Stimulated activated CD8-positive, alpha-beta memory T cell treated with anti-CD3 and anti-CD28 coated beads, Interleukin-7, amount 100 ng/mL, for 24 hours (primary cell): ENCODE measurements at places on chromosomes 7 and 10.

GRCh38 chr7:87608431-87608830 is 7.7 kb upstream of the ABCB1 start:
- no peak for DNase-seq

DNA sequence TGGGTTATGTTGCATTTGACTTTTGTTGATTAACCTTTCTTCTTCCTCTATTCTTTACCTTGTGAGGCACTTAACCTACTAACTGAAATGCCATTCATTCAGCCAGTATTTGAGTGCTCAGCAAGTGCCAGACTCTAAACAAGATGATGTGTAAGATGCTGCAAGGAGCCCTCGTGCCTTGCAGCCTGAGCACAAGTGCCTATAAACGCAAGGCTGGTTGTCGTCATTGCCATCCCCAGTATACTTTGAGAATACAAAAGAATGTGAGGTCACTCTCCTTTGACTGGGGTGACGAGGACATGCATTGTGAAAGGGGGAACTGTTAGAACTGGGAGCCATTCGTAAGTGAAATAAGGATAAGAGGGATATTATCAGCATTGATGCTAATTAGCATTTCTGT is 103.0 kb downstream of the AUTS2 start:
- DNase-seq = no peak

DNA sequence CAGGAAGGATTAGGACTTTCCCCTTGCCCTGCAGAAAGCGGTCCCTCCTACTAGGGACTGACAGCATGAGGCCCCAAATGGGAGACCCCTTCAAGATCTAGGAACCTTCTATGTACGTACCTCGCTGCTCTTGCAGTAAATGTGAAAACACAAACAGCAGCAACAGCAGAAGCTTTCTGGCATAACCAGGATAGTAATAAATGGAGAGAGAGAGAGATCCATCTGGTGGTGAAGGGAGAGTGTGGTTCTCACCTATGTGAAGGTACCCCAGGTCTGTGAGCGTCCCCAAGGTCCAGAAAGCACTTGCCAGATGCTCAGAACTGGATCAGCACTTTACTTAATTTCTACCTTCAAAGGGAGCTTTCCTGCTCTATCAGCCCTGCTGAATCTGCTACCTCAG is 592.7 kb downstream of the PARD3 start:
- no peak for DNase-seq

- DNase-seq = no peak
Observed at GRCh38 chr7:82234457-82235049, 209.0 kb downstream of the CACNA2D1 start.

DNA sequence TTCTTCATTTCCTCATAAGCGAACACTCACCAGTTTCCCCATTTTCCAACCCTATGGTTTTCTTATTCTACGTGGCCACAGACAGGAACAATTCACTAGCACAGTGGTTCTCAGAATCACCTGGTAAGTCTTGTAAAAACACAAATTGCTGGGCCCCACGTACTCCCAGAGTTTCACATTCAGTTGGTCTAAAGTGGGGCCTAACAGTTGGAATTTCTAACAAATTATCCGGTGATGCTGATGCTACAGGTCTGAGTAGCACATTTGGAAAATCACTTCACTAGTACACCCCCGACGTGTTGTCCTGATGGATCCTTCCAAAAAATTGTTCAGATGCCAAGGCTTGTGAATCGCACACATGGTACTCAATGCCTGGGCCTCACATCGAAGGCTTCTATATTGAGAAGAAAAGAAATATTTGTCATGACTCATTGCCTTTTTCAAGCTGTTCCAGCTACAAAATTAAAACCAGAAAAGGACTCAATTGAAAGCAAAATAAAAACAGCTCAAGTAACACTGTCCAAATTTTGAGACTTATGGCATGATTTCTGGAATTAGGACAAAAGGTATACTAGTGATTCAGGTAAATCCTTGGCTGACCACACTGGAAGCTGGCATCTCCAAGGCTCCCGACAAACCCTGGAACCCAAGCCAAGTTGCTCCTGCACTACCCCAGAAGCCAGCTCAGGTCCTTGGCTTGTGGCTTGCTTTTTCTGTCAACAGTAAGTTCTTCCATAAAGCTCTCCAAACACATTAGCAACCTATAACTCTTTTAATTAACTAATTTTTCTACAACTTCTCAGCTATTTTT is 12.9 kb upstream of the VIM start:
- DNase-seq = no peak

DNA sequence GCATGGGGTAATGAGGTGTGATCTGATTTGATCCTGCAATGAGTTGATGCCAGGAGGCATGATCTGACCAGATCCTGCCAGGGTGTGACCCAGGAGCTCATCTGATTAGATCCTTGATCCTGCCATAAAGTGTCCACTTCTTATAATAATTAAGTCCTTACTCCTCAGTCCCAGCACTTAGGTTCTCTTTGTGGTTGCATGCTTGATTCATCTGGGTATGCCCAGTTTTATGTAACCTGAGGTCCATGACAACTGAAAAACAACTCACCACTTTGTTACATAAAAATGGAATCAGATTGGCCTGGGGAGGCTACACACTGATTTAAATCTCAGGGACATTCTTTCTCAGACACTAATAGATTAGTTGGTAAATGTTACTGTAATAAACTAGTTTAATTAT is 19.1 kb downstream of the ACADSB start:
- no peak for DNase-seq

DNA sequence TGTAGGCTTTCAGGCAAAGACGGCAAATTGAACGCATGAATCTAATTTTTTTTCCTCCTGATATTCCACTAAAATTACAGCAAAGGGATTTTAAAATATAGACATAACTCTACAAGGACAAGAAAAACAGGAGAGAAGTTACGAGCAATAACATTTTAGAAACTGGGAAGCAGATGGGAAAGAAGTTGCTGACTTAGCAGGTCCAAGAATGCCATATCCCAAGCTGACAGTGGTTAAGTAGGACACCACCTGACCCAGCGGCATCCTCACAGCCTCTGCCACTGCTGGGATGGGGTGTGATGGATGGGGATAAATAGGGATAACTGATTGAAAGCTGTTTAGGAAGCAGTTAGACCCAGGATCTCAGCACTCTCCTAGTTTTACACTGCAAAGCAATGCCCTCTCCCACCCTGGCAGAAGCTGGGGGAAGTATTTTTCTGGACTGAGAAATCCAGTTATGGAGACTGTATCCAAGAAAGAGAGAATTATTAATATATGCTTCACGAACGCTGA is 99.3 kb upstream of the LEP start:
- DNase-seq = no peak

GRCh38 chr7:5397736-5398135 is 25.9 kb downstream of the TNRC18 start:
- DNase-seq = no peak

DNA sequence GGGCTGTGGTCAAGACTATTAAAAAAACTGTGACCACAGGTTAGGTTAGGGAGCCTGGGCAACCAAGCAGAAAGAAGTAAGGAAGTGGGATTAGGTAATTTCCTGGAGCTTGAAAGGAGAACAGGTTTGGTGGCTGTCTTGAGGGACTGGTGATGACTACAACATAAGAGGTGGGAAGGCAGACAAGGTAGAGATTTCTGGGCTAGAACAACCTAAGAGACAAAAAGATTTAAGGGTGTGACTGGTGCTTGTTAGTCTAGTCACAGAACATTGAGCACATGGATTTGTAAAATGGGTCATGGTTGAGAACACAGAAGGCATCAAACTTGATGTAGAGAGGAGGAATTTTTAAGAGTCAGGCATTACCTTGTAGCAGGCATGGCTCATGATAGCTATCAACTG is 123.7 kb upstream of the ASAH2 start:
- no peak for DNase-seq

DNA sequence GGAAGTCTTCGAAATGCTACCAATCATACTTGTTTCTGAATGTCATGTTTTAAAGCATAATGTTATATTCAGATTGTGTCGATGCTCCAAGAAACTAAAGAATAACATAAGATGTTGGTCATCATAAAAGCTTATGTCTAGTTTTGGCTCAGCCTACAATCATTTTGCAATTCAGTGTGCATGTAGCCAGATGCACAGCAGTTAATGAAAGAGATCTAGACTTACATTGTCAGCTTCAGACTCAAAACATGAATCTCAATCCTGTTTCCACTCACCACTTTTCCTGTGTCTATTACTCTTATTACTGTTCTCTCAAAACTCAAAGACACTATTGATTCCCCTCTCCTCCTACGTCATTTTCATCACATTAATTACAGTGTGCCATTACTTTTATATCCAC is 21.4 kb downstream of the TMEM196 start:
- DNase-seq = no peak

DNA sequence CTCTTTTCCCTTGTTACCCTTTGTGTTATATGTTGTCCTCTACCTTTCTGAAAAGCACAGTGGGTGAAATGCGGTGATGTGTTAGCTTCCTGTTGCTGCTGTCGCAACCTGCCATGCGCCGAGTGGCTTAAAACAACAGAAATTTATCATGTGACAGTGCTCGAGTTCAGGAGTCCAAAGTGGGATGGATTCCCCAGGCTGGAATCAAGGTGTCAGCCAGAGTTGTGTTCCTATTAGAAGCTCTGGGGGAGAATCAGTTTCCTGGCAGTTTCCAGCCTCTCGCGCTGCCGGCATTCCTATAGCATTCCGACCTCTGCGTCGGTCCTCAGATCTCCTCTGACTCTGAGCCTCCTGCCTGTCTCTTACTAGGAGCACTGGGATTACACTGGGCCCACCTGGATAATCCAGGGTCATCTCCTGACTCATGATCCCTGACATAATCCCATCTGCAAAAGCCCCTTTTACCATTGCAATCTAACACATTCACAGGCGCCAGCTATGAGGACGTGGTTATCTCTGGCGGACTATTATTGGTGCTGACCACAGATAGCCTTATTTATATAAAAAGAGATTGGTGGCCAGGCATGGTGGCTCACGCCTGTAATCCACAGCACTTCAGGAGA is 207.5 kb downstream of the CUX1 start:
- no peak for DNase-seq

DNA sequence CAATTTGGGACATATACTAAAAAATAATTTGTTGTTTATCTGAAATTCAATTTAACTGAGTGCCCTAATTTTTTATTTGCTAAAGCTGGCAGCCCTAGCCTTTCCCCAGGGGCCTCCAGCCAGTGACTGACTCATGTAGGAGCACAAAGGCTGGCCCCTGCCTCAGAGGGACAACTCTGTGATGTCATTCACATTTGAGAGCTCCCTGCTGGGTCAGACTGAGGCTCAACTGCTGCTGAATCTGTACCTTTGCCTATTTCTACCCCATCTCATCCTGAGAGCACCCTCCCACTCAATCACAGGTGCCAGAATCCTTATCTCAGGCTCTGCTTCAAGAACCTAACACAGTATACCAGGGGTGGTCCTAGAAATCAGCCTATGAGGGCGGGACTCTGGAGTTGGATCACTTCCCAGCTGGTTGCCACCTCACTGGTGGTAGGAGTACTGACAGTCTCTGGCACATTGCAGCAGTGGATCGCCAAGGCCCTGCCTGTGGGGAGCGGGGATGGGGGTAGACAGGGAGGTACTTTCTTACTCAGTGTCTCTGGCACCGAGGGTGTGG is 11.6 kb downstream of the GCK start:
- no peak for DNase-seq

DNA sequence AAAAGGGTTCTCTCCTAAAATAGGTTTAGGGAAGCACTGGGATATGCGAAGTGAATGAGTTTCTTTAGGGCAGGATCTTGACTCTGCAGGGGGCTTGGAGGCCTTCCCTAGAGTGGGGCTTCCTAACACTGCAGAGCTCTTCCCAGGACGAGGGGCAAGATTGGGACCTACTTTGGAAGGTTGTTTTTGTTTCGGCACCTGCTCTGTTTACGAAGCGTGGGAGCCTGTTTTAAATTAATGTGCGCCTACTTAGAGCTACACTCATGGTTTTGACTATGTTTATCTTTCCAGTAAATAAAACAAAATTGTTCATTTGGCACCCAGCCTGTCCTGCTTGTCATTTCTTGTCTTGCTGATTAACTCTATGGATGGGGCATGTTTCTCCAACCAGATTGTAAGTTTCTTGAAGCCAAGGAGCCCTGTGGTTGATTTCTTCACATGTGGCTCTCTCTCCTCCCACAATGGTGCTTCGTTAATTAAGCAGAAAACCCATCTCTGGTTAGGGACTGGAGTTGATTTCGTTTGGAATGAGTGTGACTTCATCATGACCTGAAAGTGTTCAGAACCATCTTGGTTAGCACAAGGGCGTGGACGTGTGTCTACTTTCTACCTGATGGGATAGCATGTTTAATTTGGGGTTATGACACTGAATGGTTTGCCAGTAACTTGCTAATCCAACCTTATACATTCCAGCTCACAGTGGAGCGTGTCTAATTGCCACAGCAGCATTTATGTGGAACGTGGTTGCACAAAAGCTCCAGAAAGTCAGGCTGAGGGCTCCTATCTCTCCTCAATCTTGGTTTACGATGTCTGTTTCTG is 98.1 kb downstream of the TCF7L2 start:
- no peak for DNase-seq

GRCh38 chr7:2054927-2055326 is 177.8 kb downstream of the MAD1L1 start:
- DNase-seq = no peak

DNA sequence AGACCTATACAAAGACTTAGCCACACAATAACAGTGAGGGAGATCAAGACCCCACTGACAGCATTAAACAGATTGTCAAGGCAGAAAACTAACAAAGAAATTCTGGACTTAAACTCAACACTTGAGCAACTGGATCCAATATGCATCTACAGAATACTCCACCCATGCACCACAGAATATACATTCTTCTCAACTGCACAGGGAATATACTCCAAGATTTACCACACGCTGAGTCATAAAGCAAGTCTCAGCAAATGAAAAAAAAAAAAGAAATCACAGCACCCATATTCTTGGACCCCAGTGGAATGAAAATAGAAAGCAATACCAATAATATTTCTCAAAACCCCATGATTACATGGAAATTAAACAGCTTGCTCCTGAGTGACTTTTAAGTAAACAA is 680.2 kb downstream of the PCDH15 start:
- no peak for DNase-seq

DNA sequence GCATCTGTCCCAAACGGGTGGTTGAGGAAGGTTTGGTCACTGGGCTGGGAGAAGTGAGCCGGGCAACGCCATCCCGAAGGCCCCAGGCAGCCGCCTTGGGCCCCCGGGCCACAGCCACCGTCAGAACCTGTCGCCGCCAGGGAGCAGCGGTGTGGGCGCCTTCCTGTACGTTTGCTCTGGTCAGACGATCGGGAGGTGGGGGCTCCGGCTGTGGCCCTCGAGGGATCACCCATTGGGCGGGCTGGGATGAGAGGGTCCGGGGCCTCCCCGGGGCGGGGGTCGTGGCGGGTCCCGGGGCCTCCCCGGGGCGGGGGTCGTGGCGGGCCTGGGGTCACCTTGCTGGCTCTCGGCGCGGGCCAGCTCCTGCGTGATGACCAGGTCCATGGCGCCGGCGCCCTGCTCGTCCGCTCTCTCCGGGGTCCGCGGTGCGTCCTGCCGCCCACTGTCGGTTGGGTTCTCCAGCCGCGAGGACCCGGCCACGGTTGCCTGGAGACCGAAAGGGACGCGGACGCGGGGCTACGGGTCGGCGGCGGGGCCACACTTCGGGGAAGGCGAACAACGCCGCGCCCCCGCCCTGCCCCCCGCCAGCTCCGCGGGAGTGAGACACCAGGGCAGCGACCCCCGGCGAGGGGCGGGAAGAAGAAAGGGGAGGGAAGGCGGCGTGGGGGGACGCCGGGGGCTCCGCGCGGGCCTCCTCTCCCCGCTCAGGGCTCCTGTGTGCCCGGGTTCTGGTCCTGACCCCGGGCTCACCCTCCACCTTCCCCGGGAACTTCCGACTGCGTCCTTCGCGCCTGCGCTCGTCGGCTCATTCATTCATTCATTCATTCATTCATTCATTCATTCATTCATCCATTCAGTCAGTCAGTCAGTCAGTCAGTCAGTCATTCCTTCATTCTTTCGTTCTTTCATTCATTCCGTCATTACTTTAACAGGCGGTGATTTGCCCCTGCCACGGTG is at the start of gene CFAP46:
Gene CFAP46, minus strand, starts transcription at position 470 of the 957 bp plus-strand sequence. Its CDS starts 86 bp downstream, at position 384.
- DNase-seq = no peak
